ENCODE measurements at places on chromosomes 5 and 9.

- DNase-seq: no peak
These were observed 156.5 kb downstream of the ERCC6L2 start for GRCh38 chr9:96031916-96032534.

- DNase-seq: no peak
These were observed 37.8 kb downstream of the SCGB3A1 start for GRCh38 chr5:180553530-180553929.

GRCh38 chr9:133729617-133730281, 8.4 kb downstream of the SARDH start:
- DNase-seq: no peak

- DNase-seq: no peak
These were observed 6.8 kb downstream of the ITGA1 start for GRCh38 chr5:52794519-52794918.

- DNase-seq: no peak
These were observed 751.7 kb downstream of the TLE1 start for GRCh38 chr9:80937645-80938044.

GRCh38 chr9:77751341-77752091, 103.4 kb upstream of the GNA14 start:
- no peak for DNase-seq

DNA sequence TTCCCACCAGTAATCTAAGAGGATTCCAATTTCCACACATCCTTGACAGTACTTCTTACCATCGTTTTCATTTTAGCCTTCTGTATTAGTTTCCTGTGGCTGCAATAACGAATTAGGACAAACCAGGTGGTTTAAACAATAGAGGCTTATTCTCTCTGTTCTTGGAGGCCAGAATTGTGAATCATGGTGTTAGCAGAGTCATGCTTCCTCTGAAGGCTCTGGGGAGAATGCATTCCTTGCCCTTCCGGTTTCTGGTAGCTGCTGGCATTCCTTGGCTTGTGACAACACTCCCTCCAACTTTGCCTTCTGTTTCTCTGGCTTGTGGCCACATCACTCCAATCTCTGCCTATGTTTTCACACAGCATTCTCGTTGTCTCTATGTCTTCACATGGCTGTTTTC, 23.5 kb downstream of the RIGI start:
- DNase-seq: no peak

DNA sequence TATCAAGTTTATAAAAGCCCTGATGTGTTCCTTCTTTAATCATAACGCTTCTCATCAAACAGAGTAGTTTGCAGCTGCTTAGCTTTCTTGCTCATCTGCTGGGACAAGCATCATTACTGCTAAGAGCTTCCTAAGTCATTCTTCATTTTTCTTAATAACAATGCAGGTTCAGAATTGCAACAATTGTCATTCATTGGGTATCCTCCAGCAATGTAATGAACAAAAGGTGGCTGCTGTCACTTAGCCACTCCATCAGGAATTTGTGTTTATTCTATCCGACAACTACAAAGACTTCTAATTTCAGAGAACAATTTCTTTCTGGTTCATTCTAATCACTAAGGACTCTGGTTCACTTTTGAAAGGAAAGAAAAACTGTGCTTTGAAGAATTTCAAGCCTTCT, 836.7 kb upstream of the CDH10 start:
- DNase-seq: no peak

DNA sequence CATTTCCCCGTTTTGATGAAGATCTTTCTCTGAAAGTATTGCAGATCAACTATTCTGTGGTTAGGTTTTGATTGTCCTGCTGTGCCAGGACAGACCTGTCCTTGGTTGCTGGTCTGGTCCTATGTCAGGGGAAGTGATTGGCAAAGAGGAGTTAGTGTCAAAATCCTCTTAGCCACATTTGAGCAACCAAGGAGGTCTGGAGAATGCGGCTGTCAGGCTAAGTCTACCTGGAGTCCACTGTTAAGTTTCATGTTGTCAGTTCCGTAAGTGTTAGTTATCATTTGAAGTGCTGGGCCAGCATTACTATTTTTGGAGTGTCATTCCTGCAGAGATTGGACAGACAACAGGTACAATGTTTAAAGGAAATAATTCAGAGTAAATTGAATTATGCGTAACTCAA, 62.3 kb downstream of the UBE2QL1 start:
- no peak for DNase-seq

- DNase-seq: no peak
These were observed 139.6 kb downstream of the SPATA31D1 start for GRCh38 chr9:82128011-82128696.

DNA sequence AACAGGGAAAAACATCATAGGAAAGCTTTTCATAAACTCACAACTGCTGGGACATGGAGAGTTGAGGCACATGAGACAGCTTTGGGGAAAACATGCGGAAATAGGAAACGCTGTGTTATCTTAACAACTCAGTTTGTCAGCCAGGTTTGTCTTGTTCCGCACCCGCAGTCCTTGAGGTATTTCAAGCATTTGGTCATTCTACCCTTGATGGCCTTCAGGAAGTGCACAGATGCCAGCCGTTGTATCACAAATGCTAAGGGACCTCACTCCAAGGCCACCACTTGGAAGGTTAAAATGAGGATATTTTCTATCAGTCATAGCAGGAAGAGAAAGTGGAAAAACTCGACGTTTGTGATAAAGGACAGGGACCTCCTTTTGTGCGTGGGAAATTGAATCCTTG, 83.8 kb downstream of the TRIO start:
- DNase-seq: no peak

DNA sequence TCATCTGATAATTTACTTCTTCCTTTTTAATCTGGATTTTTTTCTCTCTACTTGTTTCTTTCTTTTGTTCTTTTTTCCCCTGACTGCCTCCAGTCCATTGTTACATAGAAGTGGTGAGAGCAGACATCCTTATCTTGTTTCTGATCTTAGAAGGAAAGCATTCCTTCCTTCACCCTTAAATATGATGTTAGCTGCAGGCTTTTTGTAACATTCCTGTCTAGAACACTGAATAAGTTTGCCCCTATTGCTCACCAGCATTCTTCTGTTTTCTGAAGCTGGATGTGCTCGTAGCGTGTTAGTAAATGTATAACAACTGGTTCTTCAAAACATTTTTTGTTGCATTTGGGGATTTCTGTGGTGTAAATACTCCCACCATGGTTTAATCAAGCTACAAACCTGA, 136.7 kb upstream of the NFIL3 start:
- DNase-seq: no peak

GRCh38 chr9:117153021-117153420, 261.8 kb downstream of the ASTN2 start:
- no peak for DNase-seq

DNA sequence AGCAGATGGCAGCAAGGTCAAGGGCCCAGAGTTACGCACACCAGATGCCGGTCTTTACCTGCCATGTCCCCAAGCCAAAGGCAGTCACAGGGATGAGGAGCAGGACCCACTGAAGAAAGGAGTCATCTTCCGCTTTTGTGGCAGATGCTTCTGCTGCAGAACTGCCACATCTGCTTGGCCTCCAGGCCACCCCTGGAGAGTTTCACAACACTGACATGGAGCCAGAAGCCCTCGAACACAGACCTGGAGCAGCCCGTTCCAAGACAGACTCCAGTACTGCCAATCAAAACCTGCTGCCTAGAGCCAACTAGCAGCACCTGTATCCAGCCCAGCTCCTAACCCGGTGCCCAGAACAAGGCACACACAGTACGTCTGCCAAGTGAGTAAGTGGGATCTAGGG, 1.5 kb downstream of the SURF1 start:
- DNase-seq: no peak

GRCh38 chr5:55868846-55869245, 17.7 kb downstream of the IL31RA start:
- no peak for DNase-seq

- no peak for DNase-seq
These were observed 369.3 kb upstream of the IRX1 start for GRCh38 chr5:3226196-3226920.

DNA sequence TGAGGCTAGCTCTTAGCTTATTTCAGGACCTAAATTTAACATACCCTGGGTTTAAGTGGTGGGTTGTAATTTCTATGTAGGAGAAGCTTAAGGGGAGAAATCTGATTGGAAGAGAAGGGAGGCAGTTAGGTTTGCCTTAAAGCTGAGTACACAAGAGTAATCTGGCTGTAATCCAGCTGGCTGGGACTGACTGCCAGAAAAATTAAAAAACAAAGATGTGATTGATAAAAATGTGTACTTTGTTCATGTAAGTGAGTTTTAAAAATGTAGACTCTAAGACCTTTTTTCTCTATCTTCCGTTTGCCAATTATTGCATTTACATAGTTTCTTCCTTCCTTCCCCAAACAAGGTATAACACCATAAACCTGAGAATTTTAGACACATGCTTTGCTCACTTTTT, 17.5 kb upstream of the MSMP start:
- DNase-seq: no peak

- no peak for DNase-seq
These were observed 617.6 kb downstream of the EBF1 start for GRCh38 chr5:158482125-158482524.

DNA sequence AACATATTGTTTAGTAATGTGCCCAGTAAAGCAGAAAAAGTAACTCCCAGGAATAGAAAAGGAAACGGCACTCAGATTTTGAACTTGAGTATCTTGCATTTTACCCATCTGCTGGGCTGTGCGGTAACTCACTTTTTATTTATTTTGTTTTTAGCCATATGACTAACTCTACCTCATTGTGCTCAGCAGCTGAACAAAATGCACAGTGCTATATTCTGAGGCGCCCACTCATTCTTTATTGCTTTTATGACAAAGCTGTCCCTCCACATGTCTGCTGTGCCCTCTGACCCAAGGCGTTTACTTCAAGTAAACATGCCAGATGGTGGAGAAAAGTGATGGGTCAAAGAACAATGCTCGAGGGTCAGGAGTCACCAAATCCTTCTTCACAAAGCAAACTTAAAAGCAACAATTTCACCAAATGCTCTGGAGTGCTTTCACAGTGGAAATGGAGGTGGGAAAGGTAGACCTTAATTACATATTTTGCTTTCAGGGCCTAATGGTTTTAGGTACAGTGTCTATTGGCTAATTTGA, 215.2 kb upstream of the ELAVL2 start:
- DNase-seq: no peak

DNA sequence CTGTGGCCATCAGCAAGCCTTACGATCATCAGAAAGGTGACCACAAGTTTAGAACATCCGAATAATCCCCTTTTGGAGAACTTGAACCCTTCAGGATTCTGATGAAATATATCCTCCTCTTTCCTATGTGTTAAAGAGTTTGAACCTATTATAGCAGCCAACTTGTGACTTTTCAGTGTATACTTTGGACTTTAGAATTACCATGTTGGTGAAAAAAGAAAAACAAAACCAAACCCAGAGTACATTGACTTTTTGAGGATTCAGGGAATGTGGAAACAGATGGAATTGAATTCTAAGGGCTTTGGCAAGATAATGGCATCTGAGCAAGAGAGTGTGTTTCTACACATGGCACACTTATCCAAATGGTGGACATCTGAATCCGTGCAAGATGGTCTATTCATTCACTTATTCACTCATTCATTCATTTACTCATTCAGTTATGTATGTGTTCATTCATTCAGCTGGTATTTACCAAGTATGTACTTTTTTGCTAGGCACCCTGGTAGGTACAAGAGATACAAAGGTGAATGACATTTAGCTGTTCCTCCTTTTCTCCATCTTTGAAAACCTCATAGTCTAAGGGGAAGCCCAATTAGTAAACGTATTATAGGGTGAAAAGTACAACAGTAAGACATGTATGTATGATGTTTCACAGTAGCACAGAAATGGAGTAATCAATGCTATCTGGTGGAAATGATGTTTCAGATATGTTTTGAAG, 91.8 kb downstream of the PRDM6 start:
- DNase-seq: no peak

DNA sequence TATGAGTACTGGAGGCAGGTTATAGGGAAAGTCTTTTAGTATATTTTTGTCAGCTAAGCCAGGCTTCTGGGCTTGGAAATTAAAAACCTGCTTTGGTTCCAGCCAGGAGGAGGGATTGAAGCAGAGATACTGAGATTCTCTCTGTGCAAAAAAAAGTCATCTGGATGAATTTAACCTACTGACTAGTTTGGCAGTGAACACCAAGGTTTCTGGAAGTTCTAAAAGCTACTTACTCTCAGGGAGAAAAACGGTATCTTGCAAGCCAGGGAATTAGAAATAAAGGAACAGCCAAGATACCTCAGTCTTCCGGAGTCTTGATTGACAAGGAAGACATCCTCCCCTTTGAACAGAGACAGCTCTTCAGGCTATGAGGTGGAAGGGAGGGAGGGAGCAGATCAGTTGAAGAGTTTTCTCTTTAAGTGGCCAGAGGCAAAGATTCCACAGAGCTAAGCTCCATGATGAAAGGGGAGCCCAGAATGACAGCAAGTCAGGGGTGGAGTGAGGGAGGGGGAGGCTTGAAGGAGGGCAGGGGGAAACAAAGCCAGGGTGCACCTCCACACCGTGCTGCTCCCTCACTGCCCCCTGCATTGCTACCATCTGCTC, 8.3 kb upstream of the ZBTB34 start:
- no peak for DNase-seq

DNA sequence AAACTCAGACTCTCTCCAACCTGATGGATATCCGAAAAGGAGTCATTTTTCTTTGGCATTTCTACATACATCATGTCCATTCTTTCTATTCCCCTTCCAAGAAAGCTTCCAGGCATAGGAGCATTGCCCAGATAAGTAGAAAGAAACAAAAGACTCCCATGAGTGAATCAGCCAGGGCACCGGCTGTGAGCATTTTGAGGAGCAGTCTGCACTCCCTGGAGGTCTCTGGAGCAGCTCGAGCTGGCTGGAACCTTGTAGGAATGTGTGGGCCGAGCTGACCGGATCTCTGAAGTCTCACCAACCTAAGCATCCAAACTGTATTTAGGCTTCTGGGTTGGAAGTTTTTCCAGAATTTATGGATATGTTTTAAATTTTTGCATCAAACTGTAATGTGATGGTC, 161.4 kb upstream of the TRPC7 start:
- DNase-seq: no peak

- DNase-seq: no peak
These were observed 4.4 kb downstream of the PHF2 start for GRCh38 chr9:93580654-93581380.

- no peak for DNase-seq
These were observed 344.7 kb upstream of the TNC start for GRCh38 chr9:115462623-115463022.

DNA sequence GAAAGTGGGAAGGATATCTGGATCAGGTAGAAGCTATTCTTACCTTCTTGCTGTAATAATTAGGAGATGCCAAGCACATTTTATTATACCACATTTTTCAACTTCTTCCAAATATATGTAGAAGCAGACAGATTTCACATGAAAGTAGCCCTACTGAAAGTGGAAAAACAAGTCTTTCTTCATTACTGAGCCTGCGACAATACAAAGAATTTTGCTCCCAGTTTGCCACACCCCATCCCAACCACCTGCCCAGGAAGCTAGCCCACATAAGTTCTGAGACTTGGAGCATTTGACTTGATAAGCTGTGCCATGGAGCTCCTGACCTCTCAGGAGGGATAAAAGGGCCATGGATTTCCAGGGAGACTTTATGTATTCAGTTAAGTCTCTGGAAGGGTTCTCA, 249.1 kb upstream of the ADCY2 start:
- DNase-seq: no peak
